ENCODE measurements at places on chromosomes 5 and 9.

- no peak for DNase-seq
Measured at GRCh38 chr5:66949066-66949465, 247.5 kb downstream of the CD180 start.

- DNase-seq: peak; percentile 69
Measured at GRCh38 chr5:54703133-54703532, 185.6 kb downstream of the SNX18 start.

DNA sequence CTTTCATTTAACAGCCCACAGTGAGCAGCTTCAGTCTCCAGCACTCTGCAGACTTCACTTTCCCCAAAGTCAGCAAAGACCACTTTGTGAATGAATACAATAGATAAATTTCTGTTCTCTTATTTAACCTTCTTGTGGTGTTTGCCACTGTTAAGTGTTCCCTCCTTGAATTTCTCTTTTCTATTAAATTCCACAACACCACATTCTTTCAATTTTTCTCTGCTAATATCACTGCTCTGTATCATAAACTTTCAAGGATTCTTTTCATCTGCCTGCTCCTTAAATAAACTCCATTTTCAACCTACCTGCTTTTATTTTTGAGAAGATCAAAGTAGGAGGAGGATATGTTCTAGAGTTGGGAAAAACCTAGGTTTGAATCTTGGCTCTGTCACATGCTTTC, 739.5 kb upstream of the GRAMD2B start:
- DNase-seq: no peak

DNA sequence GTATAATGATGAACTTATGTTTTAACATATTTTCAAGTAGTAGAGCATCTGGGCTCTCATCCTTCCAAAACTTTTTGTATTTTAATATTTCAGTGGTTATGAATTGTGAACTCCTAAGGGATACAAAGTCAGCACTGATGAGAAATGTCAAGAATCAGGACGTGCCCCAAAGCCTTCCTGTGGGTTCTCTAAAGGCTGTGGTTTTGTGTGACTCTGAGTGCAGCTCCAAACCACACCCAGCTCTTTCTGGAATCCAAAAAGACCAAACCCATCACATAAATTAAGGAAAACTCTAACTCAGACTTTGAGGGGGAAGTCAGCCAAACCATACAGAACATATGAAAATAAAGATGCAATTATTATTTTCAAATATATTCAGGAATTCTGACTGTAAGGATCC, 40.8 kb upstream of the SMU1 start:
- DNase-seq: no peak

GRCh38 chr5:33328818-33329217, 111.9 kb upstream of the TARS1 start:
- no peak for DNase-seq

- DNase-seq: no peak
Measured at GRCh38 chr9:128885376-128885775, 3.4 kb downstream of the LRRC8A start.

GRCh38 chr5:13987843-13988464, 43.5 kb upstream of the DNAH5 start:
- DNase-seq: peak; percentile 80

GRCh38 chr9:101586651-101587050, 8.1 kb downstream of the PPP3R2 start:
- DNase-seq: no peak

DNA sequence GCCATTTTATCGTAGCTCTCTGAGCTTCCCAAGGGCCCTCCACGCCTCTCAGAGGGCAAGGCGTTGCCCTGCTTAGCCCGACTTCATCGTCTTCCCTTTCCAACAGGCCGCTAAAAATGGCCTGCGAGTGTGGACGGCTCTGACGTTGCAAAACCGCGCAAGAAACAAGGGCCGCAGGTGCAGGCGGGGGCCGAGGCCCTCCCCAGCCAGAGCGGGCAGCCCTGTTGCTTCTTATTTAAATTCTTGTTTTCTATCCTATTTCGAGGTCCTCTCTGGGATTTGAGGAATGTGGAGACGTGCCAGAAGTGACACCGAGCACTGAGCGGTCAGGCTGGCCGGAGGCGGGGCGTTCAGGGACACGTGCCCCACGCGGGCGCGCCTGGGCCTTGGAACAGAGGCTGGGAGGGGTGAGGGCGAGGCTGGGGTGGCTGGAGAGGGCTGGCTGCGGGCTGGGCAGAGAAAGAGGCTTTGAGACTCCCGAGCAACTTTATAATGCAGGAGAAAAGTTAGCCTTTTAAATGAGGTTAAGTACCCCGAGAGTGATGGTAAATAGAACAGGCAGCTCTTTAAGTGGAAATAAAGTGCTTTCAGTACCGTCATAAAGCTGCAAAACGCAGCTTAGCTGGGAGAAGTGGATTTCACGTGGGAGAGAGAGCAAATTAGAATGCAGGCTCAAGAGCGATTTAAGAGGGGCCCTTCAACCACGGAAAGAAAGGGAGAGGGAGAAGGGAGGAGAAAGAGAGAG, 243.6 kb downstream of the AUH start:
- DNase-seq: peak; percentile 90

- DNase-seq: no peak
Measured at GRCh38 chr5:116658141-116658540, 83.5 kb upstream of the SEMA6A start.

GRCh38 chr9:121954477-121955140, 138.5 kb downstream of the TTLL11 start:
- no peak for DNase-seq

GRCh38 chr5:6262651-6263363, 115.5 kb downstream of the MED10 start:
- DNase-seq: no peak

- no peak for DNase-seq
Measured at GRCh38 chr5:66680804-66681203, 84.6 kb downstream of the MAST4 start.

GRCh38 chr5:1748271-1748670, 51.4 kb downstream of the MRPL36 start:
- no peak for DNase-seq

DNA sequence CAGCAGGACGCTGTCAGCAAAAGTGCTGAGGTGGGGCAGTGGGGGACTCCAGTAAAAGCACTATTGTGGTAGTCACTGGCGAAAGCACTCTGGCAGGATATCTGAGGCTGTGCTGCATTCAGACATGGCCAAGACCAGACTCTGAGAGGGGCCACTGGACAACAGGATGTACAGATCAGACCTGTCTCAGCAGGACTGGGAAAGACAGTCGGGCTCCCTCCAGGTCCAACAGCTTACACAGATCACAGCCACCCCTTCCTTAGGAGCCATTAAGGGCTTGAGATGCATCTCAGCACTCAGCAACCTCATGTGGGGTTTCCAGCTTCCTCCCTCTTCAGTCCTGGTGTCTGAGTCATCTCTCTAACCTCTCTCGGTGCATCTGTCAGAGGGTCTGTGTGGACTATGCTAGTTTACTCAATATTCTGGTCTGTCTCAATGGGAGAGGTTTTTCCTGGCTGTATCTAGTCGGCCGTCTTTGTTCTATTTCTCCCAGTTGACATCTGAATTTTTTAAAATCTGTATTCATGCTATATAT, 154.5 kb downstream of the CWC27 start:
- DNase-seq: no peak

GRCh38 chr5:138354387-138354786, 1.9 kb downstream of the KDM3B start:
- no peak for DNase-seq

- DNase-seq: no peak
Measured at GRCh38 chr5:107598958-107599357, 71.8 kb downstream of the EFNA5 start.

- no peak for DNase-seq
Measured at GRCh38 chr9:113616116-113616515, 152.6 kb downstream of the RGS3 start.

- DNase-seq: no peak
Measured at GRCh38 chr9:108069991-108070390, 580.4 kb upstream of the KLF4 start.

GRCh38 chr9:92971121-92971520, 23.8 kb downstream of the FGD3 start:
- DNase-seq: no peak

DNA sequence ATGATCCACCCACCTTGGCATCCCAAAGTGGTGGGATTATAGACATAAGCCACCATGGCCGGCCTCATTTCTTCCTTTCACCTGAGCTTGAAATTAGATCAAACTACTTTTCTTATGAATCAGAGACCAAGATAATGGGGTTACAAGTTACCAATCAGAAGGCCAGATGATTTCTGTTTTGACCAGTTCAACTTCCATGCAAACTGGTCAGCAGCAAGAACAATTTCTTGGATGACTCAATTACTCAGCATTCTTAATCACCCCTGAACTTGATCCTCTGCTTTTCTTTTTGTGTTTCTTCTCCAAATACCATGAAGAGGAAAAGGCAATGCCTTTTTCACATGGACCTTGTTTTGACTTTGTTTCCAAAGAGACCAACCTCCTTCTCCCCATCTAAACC, 10.0 kb upstream of the PLIN2 start:
- no peak for DNase-seq

DNA sequence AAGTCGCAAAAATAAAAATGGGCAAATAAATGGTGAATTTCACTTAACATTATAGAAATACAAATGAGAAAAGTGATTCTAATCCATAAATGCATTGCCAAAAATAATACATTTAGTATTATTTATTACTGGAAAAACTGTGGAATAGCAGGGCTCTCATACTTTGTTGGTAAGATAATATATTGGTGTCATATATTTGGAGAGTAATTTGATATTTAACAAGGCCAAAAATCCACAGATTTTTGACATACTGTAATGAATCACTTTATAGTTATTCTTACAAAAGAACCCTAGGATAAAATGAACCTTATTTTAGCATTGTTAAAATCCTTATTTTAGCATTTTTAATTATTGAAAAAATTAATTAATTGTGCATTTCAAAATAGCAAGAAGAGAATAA, 397.2 kb upstream of the DAB2 start:
- no peak for DNase-seq

DNA sequence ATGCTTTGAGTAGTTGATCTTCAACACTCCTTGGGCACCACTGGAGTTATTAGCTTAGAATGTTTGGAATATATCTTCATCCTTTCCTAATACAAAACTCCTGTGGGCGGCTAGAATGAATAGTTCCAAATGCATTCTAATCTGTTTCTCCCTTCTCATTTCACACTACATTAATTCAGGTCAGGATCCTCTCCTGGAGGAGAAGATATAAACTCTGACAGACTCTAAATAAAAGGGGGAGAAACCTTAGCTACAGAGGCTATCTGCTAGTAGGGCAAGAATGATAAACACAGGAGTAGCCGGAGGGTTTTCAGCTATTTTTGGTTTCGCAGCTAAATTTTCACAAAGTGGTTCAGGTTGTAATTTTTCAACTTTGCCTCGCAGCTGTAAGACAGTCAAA, 45.2 kb upstream of the FAM240B start:
- no peak for DNase-seq
